Testis (tissue), 5 donors: ENCODE measurements at places on chromosomes 2 and 18. TPM values are rescaled to one million over a fixed set of nuclear protein-coding genes. Genes with fewer than 3 reads are reported as not detected.

Gene ELAC1
- total RNA-seq, result 16.9 TPM

Gene CBLN2
- 1.1 TPM for total RNA-seq

Gene C1GALT1C1L
- total RNA-seq, result 3.1 TPM

Gene ARL5A
- total RNA-seq, result 34.0 TPM

Gene FAP
- total RNA-seq, result 2.6 TPM

Gene RNASEH1
- total RNA-seq, result 23.5 TPM

Gene CERS6
- total RNA-seq, result 59.4 TPM

Gene TCF23
- 6.7 TPM for total RNA-seq

Gene SRD5A2
- total RNA-seq, result 1.4 TPM

Gene NBEAL1
- total RNA-seq, result 37.0 TPM

Gene TMEM37
- 7.0 TPM for total RNA-seq

Gene DSG1
- total RNA-seq, result 3.8 TPM

Gene KLHL41
- total RNA-seq, result 4.3 TPM

Gene SLC11A1
- 32.3 TPM for total RNA-seq

Gene PAX3
- total RNA-seq, result 4.8 TPM

Gene ARPC2
- total RNA-seq, result 271 TPM

Gene CXCR1
- total RNA-seq, result 0.16 TPM

Gene DNAJC5G
- 37.4 TPM for total RNA-seq

Gene IL1B
- 0.62 TPM for total RNA-seq

Gene CKAP2L
- total RNA-seq, result 7.1 TPM
